ENCODE measurements at places on chromosomes 2 and 18. TPM values are rescaled to one million over a fixed set of nuclear protein-coding genes. Genes with fewer than 3 reads are reported as not detected.

DNA sequence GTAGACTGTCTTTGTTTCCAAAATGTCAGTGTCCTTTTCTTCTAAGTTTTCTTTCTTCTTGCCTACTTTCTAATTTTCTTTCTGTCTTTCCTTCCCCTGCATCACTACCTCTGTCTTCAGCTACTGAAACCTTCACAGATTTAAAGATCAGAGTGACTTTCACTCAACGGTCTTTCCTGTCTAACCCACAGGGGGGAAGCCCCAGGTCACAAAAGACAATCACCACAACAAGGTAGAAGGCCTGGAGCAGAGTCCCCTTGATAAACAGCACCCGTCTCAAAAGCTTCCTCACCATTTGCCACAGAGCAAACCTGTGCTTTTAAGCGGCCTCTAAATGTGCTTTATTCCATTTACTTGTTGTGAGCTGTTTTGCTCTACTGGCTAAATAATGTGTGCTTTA is 665.4 kb downstream of the BCL11A start:
- DNase-seq, result no peak

- DNase-seq, result no peak
Observed at GRCh38 chr2:74587664-74588277, 33.3 kb downstream of the DOK1 start.

DNA sequence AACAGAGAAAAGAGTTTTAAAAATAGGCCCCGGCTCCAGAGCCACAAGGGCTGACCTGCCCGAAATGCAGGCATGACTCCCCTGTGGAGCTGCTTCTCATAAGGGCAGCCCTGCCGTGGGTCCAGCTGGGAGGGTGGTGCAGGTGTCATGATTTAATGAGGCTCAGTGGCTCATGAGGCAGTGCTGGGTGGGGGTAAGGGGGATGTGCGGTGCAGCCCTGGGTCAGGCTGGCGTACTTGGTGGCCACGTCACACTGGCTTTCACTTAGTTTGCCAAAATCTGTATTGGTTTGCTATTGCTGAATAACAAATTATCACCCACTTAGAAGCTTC is 33.6 kb downstream of the HJURP start:
- DNase-seq, result no peak

DNA sequence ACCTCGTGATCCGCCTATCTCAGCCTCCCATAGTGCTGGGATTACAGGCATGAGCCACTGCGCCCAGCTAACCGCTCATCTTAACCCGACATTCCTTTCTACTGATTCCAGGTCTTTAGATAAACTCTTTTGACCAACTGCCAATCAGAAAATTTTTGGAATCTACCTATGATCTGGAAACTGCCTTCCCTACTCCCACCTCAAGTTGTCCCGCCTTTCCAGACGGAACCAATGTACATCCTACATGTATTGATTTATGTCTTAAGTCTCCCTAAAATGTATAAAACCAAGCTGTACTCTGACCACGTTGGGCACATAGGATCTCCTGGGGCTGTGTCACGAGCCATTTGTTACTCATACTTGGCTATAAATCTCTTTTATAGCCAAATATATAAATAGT is 3.2 kb upstream of the NEU2 start:
- peak; percentile 96 for DNase-seq

GRCh38 chr2:40445467-40445866 is 6.4 kb downstream of the SLC8A1 start:
- DNase-seq, result no peak

GRCh38 chr2:112688086-112688880 is 32.5 kb upstream of the NT5DC4 start:
- no peak for DNase-seq

DNA sequence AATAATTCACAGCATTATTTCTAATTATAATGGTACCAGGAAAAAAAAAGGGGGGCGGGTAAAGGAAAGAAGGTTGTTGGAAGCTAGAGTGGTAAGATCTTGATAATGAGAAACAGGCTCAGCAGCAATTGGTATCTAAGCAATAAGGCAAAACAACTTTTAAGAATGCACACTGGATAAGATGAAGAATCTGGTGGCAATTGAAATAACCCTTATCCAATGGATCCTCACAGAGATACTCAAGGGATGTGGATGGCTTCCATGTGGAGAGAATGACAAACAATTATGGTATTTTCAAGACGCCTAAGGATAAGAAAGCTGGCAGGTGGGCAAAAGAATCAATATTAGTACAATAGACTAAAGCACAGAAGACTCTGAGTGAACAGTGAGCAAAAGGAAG is 153.6 kb downstream of the UPP2 start:
- no peak for DNase-seq

DNA sequence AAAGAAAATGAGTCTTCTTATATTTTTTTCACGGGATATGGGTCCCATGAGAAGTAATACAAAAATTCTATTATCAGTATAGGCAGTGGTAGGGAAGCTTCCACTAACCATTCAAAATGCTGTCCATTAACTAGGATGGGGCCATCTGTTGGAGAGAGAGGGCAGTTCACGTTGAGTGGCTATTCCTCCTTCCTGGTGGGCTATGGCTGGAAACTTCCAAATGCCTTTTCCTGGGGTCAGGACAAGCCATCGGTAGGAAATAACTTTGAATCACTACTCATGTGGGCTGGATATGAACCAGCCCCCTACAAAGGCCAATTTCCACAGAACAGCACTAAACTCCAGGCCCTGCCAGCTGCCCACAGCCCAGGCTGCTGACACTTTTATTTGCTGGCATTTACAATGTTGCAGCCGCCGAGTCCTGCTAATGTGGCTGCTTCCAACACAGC is 156.1 kb upstream of the HNRNPA3 start:
- DNase-seq, result no peak

DNA sequence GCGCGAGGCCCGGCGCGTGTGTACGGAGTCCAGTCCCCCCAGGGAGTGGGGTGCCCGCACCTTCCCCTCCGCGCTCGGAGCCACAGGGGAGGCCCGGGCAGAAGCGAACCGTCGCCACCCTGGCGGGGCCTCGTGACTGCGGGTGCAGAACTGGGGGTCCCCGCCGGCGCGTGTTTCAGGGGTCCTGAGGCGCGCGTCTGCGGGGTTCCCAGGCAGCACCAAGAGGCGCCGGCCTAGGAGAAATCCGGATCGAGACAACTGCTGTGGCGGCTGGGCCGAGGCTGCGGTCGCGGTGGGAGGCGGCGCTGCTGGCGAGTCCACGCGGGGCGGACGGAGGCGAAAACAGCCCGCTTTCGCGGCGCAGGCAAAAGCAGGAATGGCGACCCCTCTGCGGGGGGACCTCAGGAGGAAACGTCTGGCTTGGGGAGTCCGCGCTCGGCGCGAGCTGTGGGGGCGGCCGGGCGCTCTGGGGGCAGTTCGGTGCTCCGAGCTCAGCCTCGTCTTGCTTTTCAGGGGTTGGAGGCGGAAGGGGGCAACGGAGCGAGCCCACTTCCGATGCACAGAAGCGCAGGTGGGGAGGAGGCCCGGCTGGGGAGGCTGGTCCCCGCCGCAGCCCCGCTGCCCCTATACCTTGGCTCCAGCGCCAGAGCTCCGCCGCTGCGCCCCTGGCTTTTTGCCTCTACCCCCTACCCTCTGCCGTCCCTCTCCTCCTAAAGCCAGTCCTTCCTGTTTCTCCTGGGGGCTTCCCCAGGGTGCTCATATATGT is 81.5 kb upstream of the LDLRAD4 start:
- DNase-seq, result no peak

DNA sequence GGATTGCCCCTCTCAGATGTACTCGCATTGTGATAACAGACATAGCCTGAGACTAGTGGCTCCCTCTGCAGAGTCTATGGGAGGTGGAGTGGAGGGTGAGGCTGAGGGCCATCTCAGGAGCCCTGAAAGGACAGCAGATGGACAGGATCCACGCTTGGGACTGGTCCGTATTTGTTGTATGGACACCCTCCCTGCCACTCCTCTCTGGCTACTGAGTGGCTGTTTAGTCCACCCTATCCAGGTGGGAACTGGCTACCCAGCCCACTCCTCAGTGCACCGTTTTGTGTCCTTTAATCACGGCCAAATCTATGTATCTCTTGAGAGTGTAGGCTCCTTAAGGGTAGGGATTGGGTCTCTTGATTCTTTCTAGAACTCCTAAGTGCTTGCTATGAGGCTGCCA is 4.5 kb upstream of the GLI2 start:
- DNase-seq, result no peak

- no peak for DNase-seq
Observed at GRCh38 chr2:185215497-185215896, 523.1 kb upstream of the FSIP2 start.

DNA sequence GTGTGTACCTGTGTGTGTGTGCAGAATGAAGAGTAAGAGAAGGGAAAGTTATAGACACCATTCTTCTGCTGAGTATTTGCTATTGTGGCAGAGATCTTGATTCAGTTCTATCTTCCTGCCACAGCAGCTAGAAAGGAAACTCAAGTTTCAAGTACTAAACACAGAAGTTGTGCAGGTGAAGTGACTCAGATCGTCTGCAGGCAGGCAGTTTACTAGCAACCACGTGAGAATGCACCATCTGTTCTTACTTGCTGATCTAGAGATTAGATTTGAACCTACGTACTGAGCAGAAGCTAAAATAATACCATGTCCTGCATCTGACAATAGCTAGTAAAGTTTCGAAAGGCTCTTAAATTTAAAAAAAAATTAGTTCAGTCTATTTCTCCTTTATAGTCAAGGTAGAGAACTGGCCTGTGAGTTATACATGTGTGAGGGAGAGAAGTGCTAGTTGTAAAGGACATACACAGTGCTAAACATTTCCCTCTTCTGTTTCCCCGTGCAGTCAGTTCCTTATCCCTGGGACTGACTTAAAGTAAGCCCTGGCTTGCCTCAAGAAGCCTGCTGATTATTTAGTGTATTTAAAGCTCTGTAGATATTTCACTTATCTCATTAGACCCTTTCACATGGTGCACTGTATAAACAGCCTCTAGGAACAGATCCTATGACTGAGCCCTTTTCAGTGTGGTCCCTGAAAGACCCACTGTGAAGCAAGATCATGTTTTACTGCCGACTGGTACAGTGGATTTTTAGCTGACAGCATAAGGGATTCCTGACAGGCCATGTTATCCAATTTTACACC is 45.0 kb downstream of the SLC38A11 start:
- peak; percentile 61 for DNase-seq

DNA sequence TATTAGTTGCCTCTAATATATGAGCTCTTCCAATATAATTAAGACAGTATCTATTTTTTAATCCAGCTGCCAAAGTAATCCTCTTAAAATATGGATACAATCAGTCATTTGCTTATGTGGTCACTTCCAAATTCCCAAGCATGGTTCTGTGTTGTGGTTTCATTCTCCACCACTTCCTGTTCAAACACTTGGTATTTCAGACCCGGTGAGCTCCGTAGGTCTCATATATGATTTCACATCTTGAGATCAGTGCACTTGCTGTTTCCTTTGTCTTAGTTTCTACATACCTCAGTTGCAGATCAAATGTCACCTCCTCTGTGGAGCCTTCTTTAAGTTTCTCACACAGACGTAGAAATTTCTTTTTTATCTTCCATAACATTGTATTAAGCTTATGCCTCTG is 254.2 kb downstream of the KCNS3 start:
- no peak for DNase-seq

GRCh38 chr2:222915092-222915957 is 54.5 kb downstream of the ACSL3 start:
- DNase-seq, result no peak

- peak; percentile 67 for DNase-seq
Observed at GRCh38 chr18:3451183-3451988, 1.4 kb downstream of the TGIF1 start.

GRCh38 chr2:238278626-238279323 is 9.6 kb downstream of the PER2 start:
- DNase-seq, result no peak

DNA sequence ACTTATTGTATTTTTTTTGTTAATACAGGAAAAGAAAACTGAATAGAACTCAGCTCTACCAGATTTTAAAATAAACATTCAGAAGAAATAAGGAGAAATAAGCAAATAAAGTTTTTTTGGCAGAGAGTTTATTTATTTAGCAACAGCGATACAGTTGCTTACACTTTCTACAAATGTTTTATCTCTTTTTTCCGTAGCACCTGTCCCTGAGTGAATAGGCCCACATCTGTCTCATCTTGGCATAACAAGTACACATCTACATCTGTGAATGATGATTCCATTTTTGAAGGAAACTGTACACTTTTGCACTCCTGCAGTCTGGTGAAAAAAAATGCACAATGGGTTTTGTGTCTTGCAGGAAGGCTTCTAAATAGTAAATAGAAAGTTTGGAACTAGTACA is 783.6 kb upstream of the ZEB2 start:
- DNase-seq, result no peak

DNA sequence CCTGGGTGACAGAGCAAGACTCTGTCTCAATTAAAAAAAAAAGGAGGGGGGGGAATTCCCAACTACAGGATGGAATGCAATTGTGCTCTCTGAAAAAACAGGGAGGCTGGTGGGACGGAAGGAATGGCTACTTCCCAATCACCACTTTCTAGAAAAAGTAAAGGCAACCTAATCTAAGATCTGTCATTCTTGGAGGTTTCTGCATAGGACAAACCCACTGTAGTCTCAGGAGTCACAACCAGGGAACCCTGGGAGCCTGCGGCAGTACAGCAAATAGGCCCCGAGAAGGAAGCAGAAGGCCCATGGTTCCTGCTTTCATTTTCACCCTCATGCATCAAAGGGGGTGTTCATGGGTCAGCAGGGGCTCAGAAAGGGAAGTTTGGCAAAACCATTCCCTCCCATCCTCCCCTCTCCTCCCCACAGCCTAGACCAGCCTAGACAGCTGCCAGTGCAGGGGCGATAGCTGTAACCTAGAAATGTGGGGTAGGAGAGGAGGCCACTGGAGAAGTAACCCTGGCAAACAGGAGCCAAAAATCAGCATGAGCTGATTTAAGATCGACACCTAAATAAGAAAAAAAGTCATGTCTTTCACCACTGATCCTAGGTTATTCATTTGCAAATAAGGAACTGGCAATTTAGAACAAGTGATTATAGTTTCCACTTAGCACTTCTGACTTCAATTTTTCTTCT is 48.0 kb downstream of the TRABD2A start:
- DNase-seq, result no peak

Gene MTCL1
- total RNA-seq, result 28.8 TPM

Gene PELI1
- total RNA-seq, result 26.0 TPM

Gene SKOR2
- total RNA-seq, result not detected

Gene ITM2C
- total RNA-seq, result 51.2 TPM

Gene RUFY4
- total RNA-seq, result not detected

Gene PSMA8
- not detected for total RNA-seq

Gene GAD1
- total RNA-seq, result 1.4 TPM

Gene GLI2
- 0.44 TPM for total RNA-seq

Gene ANKRD29
- 5.6 TPM for total RNA-seq

Gene NETO1
- 34.2 TPM for total RNA-seq

Gene RESP18
- not detected for total RNA-seq

Gene SRD5A2
- total RNA-seq, result not detected

Gene PLGLB1
- 0.28 TPM for total RNA-seq

Gene NOTO
- total RNA-seq, result not detected

Gene PPP1R1C
- total RNA-seq, result 7.3 TPM

Gene RAX
- not detected for total RNA-seq
